ENCODE measurements at places on chromosomes 13 and 19.

GRCh38 chr19:38679839-38680238, 32.4 kb downstream of the ACTN4 start:
- no peak for DNase-seq

DNA sequence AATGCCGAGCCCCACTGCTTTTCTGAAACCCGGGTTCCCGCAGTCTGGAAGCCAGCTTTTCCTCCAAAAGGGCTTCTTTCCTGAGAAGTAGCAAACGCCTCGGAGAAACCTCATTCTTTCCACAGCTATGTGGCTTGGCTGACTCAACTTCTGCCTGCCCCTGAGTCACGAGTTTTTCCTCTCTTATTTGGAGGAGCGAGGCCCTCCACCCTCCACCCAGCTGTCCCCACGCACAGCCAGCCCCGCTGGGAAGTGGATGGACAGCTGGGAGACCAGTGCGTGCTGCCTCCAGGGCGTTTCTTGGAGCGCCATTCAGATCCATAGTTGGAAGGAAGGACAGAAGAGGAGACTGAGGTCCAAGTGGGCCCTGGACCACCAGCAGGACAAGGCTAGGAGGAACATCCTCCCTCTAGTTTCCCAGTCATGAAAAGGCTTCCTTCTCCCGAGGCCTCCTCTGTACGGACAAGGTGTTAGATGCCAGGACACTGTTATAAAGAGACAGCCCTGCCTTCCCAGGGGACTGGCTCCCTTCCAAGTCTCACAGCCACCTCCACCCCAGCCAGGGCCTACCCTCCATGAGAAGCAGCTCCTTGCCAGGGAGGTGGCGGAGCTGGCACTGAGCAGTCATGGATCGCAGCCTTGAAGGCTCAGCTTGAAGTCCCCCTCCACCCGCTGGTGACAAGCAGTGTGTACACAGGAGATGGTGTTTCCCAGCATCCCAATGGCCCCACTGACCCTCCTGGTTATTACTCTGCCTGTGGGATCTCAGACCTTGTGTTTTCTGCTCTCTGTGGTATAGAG, 2.5 kb upstream of the PLEKHF1 start:
- no peak for DNase-seq

GRCh38 chr19:16594131-16594586, 21.9 kb upstream of the SLC35E1 start:
- DNase-seq = no peak

DNA sequence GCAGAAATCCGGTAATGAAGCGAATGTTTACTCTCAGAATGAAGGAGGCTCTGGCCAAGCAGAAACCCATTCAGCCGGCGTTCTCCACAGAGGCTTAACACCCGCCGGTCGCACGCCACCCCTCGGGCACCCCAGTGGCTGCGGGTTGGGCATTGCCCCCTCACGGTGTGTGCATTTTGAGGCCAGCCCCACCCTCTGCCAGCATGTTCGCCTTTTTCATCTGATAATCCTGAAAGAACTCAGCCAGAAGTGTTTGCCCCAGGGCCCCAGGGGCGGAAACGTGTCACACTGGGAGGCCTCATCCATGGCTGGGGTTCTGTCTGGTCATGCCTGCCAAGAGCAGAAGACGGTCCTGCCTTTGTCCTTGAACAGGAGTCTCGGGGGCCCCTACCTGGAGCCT, 34.2 kb downstream of the COMP start:
- no peak for DNase-seq

GRCh38 chr13:111429064-111429558, 108.7 kb downstream of the TEX29 start:
- DNase-seq = no peak

DNA sequence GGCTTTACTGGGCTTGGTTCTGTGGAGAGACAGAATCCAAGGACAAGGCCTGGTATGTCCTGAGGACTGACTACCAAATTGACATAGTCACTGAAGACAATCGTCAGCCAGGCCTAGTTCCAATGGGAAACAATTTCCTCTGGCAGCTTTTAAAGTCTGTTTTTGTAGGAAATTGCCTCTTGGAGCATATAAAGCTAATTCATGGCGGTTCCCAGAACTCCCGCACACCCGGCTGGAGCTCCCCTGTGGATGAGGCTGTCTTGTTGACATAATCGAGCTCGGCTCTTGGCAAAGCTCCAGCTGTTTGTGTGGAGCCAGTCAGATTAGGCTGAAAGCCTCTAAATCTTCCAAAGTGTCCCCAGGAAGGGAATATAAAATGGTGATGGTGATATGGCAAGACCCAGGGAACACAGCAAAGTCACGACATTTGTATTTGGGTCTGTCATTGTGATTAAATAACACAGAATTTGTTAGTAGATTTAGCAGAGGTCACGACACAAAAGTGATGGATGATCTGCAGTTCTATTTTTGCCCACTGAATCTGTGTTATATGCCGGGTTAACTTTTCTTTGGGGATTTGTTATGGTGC, 395.0 kb downstream of the PCDH9 start:
- DNase-seq = no peak

GRCh38 chr19:33440241-33440640, 66.7 kb downstream of the CEBPG start:
- no peak for DNase-seq

GRCh38 chr19:53102756-53103233, 427 bp downstream of the ZNF160 start:
- DNase-seq = peak; percentile 10

DNA sequence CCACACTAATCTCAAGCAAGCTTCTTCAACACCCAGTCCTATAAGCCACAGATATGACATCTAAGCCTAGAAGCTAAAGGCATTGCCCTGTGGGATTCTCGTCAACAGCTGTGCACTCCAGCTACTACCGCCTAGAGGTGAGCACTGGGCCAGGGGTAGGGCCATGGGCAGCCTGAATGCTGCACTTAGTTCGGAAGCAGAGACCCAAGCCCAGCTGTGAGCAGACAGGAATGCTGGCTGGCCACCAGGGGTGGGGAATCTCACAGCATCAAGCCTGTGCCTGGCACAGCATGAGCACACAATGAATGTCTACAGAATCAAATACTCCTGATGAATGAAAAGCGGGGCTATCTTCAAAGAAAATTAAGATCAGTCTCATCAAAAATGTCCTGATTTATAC, 167.5 kb upstream of the UBL3 start:
- no peak for DNase-seq

- no peak for DNase-seq
These were observed 83.3 kb downstream of the ERCC5 start for GRCh38 chr13:102928941-102929675.

DNA sequence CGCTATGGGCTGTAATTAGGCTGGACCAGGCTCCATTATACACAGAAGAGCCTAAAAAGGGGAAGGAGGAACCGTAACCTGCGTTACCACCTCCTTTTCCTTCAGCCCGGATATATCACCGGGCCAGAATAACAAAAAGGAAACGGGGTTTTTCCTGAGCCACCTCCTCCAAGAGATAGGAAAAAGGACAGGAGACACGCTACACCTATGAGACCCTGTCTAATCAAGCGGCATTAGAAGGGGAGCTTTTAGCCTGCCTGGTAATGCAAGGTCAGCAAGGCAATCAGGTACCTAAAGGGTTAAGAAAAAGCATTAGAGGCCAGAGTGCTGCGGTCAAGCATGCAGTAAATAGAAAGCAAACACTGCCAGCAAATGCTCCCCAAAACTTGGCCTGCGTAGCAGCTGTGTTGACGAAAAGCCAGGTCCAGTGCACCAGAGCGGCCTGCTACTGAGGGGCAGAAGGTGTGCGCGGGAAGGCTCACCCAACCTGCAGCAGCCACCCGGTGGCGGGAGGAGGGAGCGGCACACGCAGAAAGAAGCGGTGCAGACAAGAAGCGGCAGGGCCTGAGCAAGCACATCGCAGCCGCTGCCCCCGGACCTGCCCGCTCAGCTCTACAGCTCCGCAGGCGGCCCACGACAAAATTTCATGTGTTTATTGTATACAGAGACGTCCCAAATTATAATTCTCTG, 1466.1 kb downstream of the UQCRFS1 start:
- DNase-seq = no peak

- no peak for DNase-seq
These were observed 6.8 kb upstream of the ZNF283 start for GRCh38 chr19:43820098-43820883.

DNA sequence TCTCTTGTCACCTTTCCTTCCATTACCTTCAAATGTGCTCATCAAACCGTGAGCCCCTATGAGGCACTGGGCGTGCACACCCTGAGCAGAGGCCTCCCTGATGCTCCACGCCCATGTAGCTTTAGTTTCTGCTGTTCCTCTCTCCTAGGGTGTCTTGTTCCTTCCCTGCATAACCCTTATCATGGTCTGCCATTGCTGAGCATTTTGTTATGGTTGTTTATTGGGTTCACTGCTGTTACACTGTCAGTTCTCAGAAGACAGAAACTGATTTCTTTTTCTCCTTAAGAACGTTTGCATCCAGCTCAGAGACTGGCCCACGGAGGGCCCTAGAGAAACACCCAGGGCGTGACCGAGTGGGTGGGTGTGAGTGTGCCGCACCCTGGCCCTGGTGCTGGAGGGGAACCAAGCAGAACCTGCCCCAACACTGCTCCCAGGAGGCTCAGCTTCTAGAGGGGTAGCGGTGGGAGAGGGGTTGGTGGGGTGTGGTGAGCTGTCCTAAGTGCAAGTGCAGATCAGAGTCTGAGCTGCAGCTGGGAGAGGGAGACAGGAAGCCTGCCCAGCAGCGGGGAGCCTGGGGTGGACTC, 61.4 kb upstream of the URI1 start:
- no peak for DNase-seq

DNA sequence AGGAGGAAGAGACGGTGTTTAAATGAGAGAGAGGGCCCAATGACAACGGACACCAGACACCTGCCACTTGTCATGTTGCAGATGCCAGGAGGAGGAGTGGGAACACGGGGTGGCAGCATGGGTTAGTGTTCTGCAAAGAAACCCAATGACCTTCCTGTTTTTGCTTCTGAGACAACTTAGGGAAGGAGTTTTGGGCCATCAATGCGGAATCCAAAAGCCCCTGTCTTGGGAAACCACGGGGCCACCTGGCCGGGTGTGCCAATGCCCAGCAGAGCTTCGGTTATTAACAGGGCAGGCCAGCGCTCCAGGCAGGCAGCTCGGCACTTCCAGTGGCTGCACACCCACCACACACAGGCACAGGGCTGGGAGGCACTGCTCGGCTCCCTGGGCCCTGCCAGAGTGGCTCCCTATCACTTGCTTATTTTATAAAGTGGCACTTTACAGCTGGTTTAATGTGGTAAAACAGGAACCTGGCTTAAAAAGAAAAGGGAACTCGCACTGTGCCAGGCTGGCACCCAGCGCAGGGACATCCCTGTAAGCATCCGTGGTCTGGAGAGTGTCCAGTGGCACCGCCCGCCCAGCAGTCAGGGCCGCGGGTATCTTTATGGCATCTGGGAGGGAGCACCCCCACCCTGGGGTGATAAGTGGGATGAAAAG, 19.1 kb downstream of the ELL start:
- DNase-seq = no peak

- DNase-seq = no peak
These were observed 459.1 kb downstream of the DCT start for GRCh38 chr13:94020426-94020825.

DNA sequence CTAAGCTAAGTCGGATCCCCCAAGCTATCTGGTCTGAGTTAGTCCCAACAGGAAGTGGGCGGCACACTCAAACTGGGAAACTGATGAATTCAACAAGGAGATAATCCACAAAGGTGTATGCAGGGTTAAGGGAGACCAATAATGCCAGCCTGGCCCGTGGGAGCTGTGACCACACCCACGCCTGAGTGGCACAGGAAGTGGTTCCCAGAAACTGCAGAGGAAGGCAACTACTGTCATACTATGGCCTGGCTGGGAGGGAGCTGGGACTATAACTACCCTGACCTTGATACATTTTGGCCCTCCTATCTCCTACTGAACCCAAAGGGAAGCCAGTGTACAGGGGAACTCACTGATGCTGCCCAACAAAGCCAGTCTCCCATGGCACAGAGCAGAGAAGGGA, 85.5 kb upstream of the TDRD3 start:
- DNase-seq = no peak

DNA sequence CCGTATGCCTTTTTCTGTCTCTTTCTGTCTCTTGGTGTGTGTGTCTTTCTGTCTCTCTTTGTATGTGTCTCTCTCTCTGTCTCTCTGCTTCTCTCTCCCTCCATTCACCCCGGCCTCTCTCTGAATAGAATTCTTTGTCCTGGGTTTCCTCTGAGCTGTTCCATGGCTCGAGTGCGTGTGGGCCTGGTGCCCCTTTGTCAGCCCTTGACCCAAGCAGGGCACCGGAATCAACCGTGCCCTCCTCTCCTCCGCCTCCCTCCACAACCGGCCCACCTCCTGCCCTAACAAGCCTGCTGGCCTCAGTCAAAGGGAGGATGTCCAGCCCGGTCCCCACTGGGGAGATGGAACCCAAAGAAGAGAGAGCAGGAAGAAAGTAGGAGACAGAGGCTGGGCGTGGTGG, 3.2 kb downstream of the AXL start:
- DNase-seq = no peak

GRCh38 chr13:27027086-27027667, 144.4 kb downstream of the USP12 start:
- no peak for DNase-seq

DNA sequence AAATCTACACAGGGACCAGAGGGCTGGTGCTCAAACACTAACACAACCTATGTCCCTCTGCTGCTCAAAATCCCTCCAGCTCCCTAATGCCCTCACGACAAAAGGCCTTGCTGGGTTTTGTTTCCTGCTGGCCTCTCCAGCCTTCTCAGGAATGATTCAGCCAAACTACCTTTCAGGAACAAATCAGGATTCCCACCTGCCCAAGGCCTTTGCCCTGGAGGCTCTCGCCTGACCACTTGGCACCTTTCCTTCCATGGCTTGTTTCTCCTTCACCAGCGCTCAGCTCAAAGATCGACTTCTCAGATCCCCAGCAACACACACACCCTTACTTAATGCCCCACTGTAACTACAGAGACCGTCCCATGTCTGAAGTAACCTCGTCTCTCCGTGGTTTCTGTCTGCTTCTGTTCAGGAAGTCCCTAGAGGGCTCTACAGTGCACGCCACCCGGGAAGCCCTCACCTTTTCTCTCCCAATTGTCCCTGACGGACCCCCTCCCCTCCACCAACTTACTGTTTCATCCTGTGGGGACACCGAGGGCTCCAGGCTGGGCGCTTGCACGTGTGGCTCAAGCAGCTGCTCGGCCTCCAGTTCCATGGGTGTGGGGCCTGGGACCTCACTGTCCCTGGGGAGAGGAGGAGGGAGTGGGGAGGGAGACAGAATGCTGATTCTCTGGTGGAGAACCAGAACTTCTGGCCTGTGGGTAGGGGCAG, 3.2 kb upstream of the SIX5 start:
- no peak for DNase-seq

- DNase-seq = no peak
These were observed 10.8 kb downstream of the C2CD4C start for GRCh38 chr19:397941-398706.

- no peak for DNase-seq
These were observed 2.6 kb downstream of the HMG20B start for GRCh38 chr19:3575260-3575741.

- DNase-seq = no peak
These were observed 37.5 kb upstream of the PNMA8B start for GRCh38 chr19:46533078-46533620.

- no peak for DNase-seq
These were observed 8.5 kb downstream of the MLLT1 start for GRCh38 chr19:6271251-6271650.

- no peak for DNase-seq
These were observed 161.8 kb upstream of the SERP2 start for GRCh38 chr13:44211704-44212346.
